Astrocyte of the hippocampus (primary cell): ENCODE measurements at places on chromosomes 1 and 21.
A peak's percentile ranks its signal among the peaks of the same experiment; 100 is the strongest.

DNA sequence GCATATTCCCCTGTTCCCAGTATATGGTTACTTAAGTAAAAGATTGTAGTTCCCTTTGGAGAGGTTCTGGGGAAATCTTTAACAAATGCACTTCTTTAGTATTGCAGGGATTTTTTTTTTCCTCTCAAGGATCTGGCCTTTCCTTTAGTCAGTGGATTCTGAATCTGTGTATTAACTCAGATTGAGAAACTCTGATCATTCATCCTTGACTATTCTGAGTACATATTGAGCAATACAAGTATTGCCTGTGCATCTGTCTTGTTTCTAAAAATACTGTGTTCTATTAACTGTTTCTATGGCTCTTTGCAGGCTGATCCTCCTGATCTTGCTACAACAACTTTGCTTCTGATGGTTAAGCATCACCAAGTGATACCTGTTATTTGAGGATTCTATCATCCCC lies 67.8 kb upstream of the FGGY start:
- no peak for DNase-seq

- DNase-seq: no peak
These were observed 37.8 kb upstream of the C8B start for GRCh38 chr1:57003398-57004139.

DNA sequence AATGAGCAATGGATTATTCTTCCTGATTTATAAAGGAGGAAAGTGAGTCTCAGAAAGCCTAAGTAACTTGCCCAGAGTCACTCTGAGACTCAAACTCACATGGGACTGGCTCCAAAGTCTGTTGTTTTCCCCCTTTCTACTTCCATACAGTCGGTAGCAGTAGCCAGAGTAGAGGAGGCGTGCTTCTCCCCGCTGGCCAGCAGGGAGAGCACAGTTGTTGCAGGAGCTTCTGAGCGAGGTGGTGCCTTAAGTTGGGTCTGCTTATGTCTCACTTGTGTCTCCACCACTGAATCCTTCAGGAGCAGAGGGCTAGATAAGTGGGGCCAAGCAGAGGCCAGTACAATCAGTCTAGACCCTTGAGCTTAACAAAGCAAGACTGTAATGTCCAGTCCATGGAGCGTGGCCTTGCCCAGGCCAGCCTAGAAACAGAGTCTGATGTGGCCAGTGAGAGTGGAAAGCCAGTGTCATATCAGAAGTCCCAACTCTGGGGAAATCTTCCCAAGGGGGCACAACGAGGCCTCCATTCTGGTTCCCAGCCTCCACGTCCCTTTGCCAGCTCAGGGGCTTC lies 181.9 kb downstream of the ZSCAN20 start:
- peak; percentile 53 for DNase-seq

GRCh38 chr1:165057956-165058355 lies 298.6 kb downstream of the LMX1A start:
- no peak for DNase-seq

GRCh38 chr1:111164151-111164550 lies 24.1 kb downstream of the CEPT1 start:
- DNase-seq: no peak

DNA sequence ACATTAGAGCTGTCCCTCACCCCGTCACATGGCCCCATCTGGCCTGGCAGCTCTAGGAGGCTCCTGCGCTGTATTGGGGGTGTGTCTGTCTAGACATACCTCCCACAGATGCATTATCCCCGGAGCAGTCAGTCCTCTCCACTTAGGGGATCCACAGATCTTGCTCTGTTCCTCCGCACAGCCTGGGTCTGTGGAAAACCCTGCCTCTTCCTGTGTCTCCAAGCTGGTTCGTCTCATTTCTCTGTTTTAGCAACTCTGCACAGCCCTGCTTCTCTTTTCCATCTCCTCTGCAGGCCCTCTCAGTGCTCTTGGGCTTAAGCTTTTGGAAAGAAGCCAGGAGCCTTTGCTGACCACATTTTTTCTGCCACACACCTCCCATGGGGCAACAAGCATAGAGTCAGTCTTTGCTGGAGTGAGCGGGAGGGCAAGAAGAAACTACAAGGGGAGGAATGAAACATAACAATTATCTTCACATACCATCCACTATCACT lies 241.5 kb downstream of the FOXD2 start:
- peak; percentile 41 for DNase-seq

- no peak for DNase-seq
These were observed 13.5 kb upstream of the BGLAP start for GRCh38 chr1:156228501-156228900.

DNA sequence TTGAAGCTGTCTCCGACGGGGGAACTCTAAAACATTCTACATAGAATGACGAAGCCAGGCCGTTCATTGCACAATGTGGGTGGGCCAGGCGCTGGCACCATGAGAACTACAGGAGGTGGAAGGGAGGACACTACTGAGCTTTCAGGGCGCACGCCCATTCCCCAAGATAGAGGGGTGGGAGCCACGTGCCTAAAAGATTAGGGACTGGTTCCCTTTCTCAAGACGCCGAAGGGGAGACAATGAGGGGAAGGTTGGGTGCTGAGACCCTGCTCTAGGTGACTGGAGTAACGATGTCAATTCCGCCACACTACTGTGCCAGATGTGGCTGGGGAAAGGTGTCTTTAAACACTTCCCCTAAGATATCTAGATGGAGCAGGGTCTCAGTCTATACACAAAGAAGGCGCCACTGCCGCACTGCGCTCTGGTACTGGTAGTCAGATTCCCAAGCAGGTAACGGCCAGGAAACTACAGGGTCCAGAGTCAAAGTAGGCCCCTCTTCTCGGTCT lies 782 bp downstream of the CSDE1 start:
- DNase-seq: peak; percentile 58

GRCh38 chr1:244897476-244898254 lies 33.3 kb upstream of the HNRNPU start:
- DNase-seq: no peak

- no peak for DNase-seq
These were observed 9.3 kb downstream of the WNT3A start for GRCh38 chr1:228016181-228016510.

GRCh38 chr1:222928212-222928611 lies 113.4 kb downstream of the DISP1 start:
- peak; percentile 68 for DNase-seq
